ENCODE measurements at places on chromosomes 6 and 20.

DNA sequence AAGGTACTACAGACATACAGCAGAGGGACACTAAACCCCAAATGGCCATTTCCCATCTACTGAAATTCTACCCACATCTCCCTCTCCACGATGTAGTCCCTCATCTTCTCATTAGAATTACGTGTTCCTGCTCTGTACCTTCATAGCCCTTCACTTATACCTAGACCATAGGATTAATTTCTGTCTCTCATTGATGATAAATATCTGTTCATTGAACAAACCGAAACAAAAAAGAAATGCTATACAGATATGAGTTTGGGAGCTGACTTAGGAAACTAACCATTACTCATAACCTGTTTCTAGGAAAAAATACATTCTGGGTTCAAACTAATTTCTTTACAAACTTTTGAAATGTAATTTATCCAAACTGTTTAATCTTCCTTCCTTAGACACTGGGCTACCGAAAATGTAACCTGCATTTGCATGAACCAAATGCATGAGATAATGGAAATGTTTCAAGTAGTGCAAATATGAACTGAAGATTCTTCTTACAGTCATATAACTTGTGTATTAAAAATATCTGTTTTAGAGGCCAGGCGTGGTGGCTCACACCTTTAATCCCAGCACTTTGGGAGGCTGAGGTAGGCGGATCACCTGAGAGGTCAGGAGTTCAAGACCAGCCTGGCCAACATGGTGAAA is 85.3 kb downstream of the GJA10 start:
- no peak for DNase-seq

- no peak for DNase-seq
Measured at GRCh38 chr6:57173056-57173885, 1.1 kb downstream of the BAG2 start.

GRCh38 chr6:1385129-1386037 is 4.0 kb upstream of the FOXF2 start:
- DNase-seq, result no peak

- no peak for DNase-seq
Measured at GRCh38 chr20:1124421-1124820, 6.0 kb downstream of the PSMF1 start.

- no peak for DNase-seq
Measured at GRCh38 chr6:149534742-149535141, 11.1 kb downstream of the PPIL4 start.

GRCh38 chr6:157602521-157603295 is 220.3 kb upstream of the SNX9 start:
- DNase-seq, result no peak

GRCh38 chr6:12339808-12340487 is 49.8 kb downstream of the EDN1 start:
- DNase-seq, result no peak

GRCh38 chr6:164283574-164283973 is 869.1 kb downstream of the QKI start:
- DNase-seq, result no peak

GRCh38 chr20:38167851-38168760 is 3.0 kb upstream of the TGM2 start:
- DNase-seq, result peak; percentile 56

- DNase-seq, result no peak
Measured at GRCh38 chr6:82904860-82905259, 160.8 kb downstream of the UBE3D start.

GRCh38 chr6:142087950-142088857 is 44.5 kb upstream of the GJE1 start:
- DNase-seq, result no peak

GRCh38 chr6:11258260-11259237 is 26.1 kb upstream of the NEDD9 start:
- no peak for DNase-seq

GRCh38 chr6:3899061-3899460 is 49.9 kb downstream of the FAM50B start:
- DNase-seq, result no peak

GRCh38 chr6:156687789-156688619 is 89.2 kb upstream of the ARID1B start:
- DNase-seq, result peak; percentile 37

GRCh38 chr20:56995635-56996075 is 270.8 kb downstream of the BMP7 start:
- peak; percentile 85 for DNase-seq

Data from 8988T (cell line).